ENCODE measurements at places on chromosomes 11 and 22.
A peak's percentile ranks its signal among the peaks of the same experiment; 100 is the strongest.

DNA sequence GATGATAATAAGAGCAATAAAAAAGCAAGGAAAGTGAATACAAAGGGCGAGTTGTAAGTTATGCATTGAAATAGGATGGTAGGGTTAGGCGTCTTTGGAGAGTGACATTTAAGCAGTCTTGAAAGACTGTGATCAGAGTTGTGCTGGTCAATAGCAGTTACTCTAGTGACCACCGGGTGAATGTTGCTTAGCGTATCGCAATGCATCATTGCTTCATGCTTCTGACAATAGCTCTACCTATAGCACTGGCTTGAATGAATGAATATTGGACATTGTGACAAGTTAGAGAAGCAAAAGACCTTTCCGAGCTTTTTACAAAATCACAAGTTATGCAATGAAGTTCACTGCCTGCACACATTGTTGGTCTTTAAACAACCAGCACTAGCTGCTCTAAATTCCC, 7.7 kb upstream of the OR8B12 start:
- no peak for DNase-seq

GRCh38 chr22:42932857-42933484, 75.9 kb upstream of the ARFGAP3 start:
- peak; percentile 44 for DNase-seq

- peak; percentile 46 for DNase-seq
These were observed 1.2 kb upstream of the ATF4 start for GRCh38 chr22:39518996-39519680.

GRCh38 chr11:1223346-1224110, 662 bp downstream of the MUC5B start:
- DNase-seq: no peak

GRCh38 chr22:24190596-24191208, 9.4 kb downstream of the SUSD2 start:
- DNase-seq: no peak

- no peak for DNase-seq
These were observed 1427.1 kb downstream of the LRRC4C start for GRCh38 chr11:40032331-40032730.

DNA sequence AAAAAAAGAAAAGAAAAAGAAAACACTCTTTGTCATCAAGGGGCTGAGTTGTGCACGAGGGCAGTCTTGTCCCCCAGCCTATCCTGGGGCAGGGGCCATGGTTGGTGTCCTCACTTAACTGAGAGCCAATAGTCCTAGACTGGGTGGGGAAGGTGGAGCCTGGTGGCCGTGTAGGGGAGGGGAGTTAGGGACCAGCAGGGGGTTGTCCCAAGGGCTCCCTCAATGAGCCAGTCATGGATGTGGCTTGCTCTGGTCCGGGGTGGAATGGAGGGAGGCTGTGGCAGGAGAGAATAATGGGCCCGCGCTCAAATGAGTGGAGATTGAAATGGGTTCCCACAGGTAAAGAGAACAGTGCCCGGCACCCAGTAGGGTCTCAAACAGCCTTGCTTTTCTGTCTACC, 46.2 kb downstream of the CACNA1I start:
- DNase-seq: no peak

DNA sequence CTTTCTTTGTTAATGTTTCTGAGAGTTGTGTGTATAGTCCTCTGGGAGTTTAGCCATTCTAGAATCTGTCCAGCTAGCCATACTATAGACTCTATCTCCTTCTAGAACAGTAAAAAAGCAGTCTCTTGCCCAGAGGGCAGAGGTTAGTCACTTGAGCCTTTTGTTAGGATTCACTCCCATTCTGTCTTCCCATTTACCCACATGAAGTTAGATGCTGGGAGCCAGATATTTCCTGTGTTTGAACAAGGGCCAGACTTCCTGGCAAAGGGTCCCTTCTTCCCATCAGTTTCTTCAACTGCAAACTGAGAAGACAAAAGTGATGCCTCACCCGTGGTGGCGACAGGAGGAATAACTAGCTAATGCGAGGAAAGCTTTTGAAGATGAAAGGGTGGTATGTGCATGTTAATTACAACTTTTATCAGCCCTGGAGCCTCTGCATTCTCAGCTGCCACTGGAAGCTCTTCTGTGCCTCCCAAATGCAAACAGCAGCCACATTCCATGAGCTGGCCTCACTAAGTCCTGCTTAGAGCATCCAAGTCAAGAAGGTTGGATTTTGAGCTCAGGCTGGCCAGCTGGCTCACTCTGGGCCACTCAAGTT, 12.8 kb downstream of the CD44 start:
- DNase-seq: no peak

DNA sequence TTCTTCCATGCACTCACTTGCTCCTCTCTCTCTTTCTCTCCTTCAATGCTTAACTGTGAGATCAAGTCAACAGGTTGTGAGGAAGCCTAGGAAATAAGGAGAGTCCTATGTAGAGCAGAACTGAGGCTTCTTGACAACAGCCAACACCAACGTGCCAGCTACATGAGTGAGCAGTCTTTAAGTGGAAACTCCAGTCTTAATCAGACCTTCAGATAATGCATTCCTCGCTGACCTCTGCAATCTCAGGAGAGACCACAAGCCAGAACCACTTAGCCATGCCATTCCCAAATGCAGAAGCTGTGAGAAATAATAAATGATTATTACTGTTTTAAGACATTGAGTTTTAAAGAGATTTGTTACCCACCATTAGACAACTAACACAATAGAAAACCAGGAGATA, 6.1 kb upstream of the TEAD1 start:
- DNase-seq: no peak

- no peak for DNase-seq
These were observed 2.7 kb upstream of the ADAMTS15 start for GRCh38 chr11:130445788-130446187.

GRCh38 chr22:35629406-35630216, 12.5 kb upstream of the MB start:
- peak; percentile 100 for DNase-seq

DNA sequence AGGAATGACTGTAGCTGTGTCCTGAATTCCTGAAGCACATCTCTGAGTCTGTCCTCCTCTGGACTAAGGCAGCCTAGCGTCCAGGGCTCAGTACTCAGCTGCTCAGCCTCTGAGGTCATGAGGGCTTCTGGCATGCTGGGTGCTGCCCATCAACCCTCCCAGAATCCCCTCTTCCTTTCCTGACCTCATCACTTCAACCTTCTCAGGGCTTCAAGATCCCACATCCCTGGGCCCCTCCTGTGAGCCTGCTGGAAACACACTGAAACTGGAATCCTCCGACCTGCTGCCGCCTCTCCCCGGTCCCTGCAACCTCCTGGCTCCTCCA, 803 bp downstream of the KRTAP5-8 start:
- no peak for DNase-seq

DNA sequence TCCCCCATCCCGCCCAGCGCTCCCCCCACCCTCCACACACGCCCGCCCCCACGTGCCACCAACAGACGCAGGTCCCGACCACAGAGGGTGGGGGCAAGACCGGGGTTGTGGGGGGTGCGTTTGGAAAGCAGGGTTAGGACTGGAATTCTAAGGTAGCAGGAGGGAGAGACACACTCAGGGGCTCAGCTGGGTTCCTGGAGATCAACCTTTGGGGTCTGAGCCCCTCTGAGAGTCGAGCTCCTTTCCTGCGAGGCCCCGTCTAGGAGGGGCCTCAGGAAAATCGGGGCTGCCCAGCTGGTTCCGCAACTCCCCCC, 429 bp downstream of the PGGHG start:
- no peak for DNase-seq

GRCh38 chr11:121419836-121420235, 32.3 kb upstream of the SORL1 start:
- no peak for DNase-seq

DNA sequence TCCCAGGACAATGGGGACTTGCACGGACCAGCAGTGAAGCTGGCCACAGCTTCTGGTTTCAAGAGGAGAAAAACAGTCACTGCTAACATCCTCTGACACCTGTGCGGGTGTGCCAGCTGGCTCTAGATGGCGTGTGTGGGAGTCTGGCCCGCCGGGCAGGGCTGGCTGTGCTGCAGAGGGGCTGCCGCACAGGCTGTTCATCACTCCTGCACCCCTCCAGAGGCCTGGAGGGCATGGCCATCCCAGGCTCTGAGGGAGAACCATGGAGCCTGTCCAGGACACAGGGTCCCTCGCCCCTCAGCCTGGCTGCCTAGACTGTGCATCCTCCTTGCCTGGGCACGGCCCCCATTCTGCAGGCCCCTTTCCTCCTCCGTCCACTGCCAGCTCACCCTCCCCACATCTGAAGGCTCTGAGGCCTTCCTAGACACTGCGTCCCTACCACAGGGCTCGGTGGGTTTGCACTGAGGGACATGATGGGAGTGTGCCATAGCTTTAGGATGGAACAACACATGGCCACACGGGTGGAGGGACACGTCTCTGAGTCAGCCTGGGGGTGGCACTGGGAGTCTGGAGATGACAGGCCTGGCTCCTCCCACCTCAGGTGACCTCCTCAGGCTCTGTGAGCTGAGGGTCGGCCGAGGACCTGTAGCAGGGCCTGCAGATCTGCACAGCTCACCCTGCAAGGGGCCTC, 42.1 kb upstream of the GNB1L start:
- no peak for DNase-seq

- no peak for DNase-seq
These were observed 41.2 kb upstream of the LRRC55 start for GRCh38 chr11:57140568-57140967.

DNA sequence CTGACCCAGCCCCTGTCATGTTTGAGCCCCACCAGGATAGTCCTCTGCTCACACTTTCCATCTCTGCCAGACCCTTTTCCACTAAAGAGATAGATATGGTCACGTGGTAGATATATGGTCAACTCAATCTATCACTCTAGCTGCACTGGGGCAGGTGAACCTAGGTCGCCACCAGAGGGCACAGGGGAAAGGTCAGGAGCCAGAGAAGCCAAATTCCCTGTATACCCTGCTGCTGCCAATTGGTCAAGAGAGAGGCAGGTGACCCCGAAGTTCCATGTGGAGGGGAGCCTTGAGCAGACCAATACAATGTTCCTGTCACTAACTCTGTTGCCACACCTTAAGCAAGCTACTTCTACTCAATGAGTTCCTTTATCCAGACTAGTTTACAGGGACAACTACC, 101.1 kb upstream of the GALNT18 start:
- DNase-seq: no peak

Measured in fibroblast of skin of back (primary cell).